Activated CD4-positive, alpha-beta memory T cell treated with anti-CD3 and anti-CD28 coated beads, Interleukin-2, amount 10 ng/mL, durations not matched to agents 7 days and 5 days (primary cell): ENCODE measurements at places on chromosomes 6 and 20.

DNA sequence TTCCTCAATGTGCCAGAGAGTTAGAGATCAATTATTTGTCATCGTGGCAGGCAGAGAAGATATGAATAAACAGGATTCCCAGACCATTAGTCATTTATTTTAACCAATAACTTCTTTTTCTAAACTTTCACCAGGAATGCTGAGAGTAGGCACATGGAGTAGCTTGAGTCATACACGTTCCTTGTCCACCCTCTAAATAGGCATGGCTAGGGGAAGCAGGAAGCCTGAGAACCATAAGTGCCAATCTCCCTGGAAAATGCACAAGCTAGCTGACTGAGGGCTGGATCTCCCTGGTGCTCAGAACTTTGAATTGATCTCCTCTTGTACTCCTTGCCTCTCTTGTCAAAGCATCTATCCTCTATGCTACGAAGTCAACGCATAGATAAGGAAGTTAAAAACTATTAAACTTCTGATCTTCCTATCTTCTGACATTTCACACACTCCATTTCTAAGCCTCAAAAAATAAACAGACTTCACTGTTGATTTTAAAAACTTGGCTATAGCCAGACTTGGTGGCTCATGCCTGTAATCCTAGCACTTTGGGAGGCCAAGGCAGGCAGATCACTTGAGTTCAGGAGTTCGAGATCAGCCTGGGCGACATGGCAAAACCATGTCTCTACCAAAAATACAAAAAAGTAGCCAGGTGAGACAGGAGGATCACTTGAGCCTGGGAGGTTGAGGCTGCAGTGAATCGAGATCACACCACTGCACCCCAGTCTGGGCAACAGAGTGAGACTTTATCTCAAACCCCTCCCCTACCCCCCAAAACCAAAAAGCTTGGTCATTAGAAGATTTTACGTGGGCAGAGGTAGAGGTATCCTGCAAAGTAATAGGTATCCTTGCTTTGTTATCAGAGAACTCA lies 11.8 kb downstream of the ADTRP start:
- DNase-seq = no peak

- DNase-seq = no peak
These were observed 140.1 kb upstream of the LRFN2 start for GRCh38 chr6:40727271-40727670.

DNA sequence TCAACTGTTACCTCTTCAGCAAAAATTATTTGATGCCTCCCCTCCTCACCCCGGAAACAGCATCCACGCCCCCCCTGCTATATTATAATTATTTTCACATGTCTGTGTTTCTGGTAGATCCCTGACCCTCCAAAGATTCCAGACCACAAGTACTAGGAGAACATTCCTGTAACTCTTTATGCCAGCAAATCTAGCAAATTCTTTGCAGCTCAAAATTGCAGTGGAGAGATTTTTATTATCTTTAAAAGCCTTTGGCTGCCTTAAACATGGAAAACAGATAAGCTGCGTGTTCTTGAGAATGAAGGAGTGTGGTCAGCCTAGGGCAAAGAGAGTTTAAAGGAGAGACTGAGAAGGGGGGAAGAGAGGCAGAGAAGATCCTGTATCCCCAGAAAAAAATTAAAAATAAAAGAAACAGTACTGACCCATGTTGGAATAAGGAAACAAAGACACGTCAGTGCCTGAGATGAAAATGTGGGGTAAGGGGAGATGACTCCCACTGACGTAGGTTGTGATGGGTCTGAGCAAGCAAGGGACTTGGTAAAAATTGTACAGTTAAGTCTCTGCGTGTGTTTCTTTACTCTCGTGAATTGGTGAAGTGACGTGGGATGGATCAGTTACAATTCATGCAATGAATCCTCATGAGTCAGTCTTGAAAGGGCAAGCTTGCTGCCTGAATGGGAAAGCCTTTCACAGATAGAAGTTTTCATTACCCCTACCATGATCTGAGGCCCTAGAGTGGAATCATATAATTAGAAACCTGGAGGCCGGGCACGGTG lies 8.3 kb downstream of the ID4 start:
- DNase-seq = no peak

- no peak for DNase-seq
These were observed 23.8 kb downstream of the IYD start for GRCh38 chr6:150392452-150393220.

GRCh38 chr6:72260489-72260888 lies 361.4 kb upstream of the KCNQ5 start:
- no peak for DNase-seq

GRCh38 chr6:147507162-147508041 lies 1.1 kb upstream of the SAMD5 start:
- DNase-seq = no peak

- peak; percentile 36 for DNase-seq
These were observed 934 bp downstream of the KCNK5 start for GRCh38 chr6:39228111-39228971.

DNA sequence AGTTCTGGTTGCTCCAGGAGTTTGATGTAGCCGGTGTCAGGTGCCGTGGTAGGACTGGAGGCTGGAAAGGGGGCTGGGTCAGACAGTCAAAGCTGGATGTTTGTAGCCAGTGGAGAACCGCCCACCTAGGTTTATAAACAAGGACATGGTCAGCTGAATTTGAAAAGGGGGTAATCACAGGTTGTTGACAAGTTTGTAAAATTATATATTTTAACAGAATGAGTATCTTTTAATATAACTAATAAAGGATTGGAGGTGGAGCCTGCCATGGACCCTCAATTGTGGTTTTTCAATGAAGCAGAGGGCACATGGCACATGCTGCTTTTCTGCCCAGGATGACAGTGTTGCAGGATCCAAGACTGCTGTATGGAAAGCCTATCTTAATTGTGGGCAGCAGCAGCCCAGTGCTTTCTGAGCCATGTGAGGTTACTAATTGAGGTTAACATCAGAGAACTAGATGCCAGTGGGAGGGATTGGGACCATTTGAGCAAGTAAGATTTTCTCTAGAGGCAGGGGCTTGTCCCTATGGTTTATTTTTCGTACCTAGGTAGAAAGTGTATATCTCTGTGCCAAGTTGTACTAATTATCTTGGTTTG lies 9.7 kb downstream of the HECA start:
- no peak for DNase-seq

- DNase-seq = no peak
These were observed 89.5 kb downstream of the TIAM2 start for GRCh38 chr6:155084431-155085123.

DNA sequence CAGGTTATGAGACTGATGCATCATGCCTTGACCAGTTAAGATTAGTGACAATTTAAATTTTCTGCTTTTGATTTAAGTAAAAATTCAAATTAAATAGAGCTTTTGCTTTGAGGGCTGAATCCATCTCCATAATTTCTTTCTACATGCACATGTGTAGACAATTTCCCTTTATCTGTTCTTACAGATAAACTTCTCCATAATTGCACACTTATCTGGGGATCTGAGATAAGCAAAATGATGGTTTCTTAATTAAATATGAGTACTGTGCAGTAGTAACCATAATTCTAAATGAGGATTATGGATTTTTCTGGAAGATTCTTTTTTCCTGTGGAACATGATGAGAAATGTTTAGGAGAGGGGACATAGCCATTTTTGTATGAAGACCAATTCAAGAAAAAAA lies 44.7 kb downstream of the ZFAND3 start:
- DNase-seq = no peak

- no peak for DNase-seq
These were observed 64.0 kb downstream of the ARHGAP18 start for GRCh38 chr6:129645830-129646579.

- DNase-seq = no peak
These were observed 13.6 kb downstream of the STMND1 start for GRCh38 chr6:17115251-17116116.
